H9 (cell line): ENCODE measurements at places on chromosomes 13 and 19. TPM values are rescaled to one million over a fixed set of nuclear protein-coding genes. Genes with fewer than 3 reads are reported as not detected.
A peak's percentile ranks its signal among the peaks of the same experiment; 100 is the strongest.

GRCh38 chr19:29771708-29772414 lies 39.9 kb upstream of the CCNE1 start:
- no peak overlapping the region for H3K27ac ChIP-seq
- peak; percentile 81 for DNase-seq
- no peaks in the 10 kb centered on the region for H3K36me3 ChIP-seq
- H3K4me1 ChIP-seq = no peaks in the 10 kb centered on the region
- no peak overlapping the region for H3K4me3 ChIP-seq
- no peaks in the 10 kb centered on the region for H3K27me3 ChIP-seq

Gene FFAR2
- not detected in 2 replicates for total RNA-seq

Gene NUMBL
- total RNA-seq = 32.6 and 34.5 TPM in 2 replicates

- H3K27ac ChIP-seq = no peak overlapping the region
- 0 out of 2 replicates have a peak, but pooled peaks cover 2% of the 10 kb centered on the region for H3K4me1 ChIP-seq
- DNase-seq = no peak
- H3K27me3 ChIP-seq = no peaks in the 10 kb centered on the region
Measured at GRCh38 chr13:94394723-94395122, 84.8 kb downstream of the DCT start.

DNA sequence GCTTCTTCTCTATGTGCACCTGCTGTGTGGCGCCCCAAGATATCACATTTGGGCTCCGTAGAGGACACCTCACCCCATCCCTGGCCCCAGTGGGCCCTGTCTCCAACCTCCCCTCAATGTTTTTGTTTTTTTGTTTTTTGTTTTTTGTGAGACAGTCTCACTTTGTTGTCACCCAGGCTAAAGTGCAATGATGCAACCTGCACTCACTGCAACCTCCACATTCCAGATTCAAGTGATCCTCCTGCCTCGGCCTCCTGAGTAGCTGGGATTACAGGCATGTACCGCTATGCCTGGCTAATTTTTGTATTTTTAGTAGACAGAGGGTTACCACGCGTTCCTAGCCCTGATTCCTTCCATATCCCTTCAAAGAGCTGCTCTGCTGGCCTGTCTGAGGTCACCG lies 26.9 kb upstream of the TUBGCP3 start:
- no peaks in the 10 kb centered on the region for H3K4me1 ChIP-seq
- no peaks in the 10 kb centered on the region for H3K27me3 ChIP-seq
- H3K4me3 ChIP-seq = no peak overlapping the region
- DNase-seq = no peak
- H3K27ac ChIP-seq = no peak overlapping the region

DNA sequence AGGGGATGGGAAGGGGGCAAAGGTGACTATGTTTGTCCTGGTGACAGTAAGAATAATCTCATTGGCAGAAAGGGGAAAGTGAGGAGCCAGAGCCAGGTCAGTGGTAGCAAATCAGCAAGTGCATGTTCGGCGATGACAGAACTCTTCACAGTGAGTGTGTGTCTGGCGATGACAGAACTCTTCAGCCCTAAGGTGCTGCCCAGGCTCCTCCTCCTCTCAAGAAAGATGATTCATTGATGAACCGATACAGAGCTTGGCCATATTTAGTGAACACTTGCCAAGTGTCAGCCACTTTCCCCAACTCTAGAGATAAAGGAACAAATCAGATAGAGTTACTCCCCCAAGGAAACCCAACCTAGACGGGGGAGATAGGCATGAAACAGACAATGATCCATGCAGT lies 199.3 kb upstream of the UBL3 start:
- peaks cover under 1% of the 10 kb centered on the region; the same call in 2 of the 3 replicates for H3K36me3 ChIP-seq
- peaks cover 10% of the 10 kb centered on the region for H3K4me1 ChIP-seq
- 0 out of 2 replicates have a peak, but pooled peaks cover 2% of the 10 kb centered on the region for H3K27me3 ChIP-seq
- H3K27ac ChIP-seq = no peak overlapping the region
- no peak overlapping the region for H3K4me3 ChIP-seq

- no peaks in the 10 kb centered on the region for H3K4me1 ChIP-seq
- no peak for DNase-seq
- H3K27me3 ChIP-seq = peaks cover 16% of the 10 kb centered on the region; the same call in 1 of the 2 replicates
Measured at GRCh38 chr19:7914099-7914498, 531 bp upstream of the TGFBR3L start.

Gene AP1M2
- total RNA-seq = 146 and 150 TPM in 2 replicates

DNA sequence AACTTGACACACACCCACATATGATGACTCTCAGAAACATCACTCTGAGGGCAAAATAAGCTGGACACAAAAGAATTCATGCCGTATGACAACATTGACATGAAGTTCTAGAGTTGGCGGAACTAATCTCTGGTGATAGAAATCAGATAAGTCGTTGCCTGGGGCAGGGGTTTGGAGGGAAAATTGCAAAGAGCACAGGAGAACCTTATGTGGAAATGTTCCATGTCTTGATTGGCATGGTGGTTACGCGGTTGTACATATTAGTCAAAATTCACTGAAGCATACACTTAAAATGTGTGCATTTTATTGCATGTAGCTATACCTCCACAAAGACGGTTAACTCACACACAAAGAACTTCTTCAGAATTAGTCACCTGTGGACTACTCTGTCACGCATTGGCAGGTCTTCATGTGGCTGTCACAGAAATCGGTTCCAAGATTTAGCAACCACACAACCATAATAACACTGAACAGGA lies 137.8 kb upstream of the GJB6 start:
- H3K27ac ChIP-seq = no peak overlapping the region
- peaks cover 2% of the 10 kb centered on the region; the same call in 1 of the 2 replicates for H3K4me1 ChIP-seq

DNA sequence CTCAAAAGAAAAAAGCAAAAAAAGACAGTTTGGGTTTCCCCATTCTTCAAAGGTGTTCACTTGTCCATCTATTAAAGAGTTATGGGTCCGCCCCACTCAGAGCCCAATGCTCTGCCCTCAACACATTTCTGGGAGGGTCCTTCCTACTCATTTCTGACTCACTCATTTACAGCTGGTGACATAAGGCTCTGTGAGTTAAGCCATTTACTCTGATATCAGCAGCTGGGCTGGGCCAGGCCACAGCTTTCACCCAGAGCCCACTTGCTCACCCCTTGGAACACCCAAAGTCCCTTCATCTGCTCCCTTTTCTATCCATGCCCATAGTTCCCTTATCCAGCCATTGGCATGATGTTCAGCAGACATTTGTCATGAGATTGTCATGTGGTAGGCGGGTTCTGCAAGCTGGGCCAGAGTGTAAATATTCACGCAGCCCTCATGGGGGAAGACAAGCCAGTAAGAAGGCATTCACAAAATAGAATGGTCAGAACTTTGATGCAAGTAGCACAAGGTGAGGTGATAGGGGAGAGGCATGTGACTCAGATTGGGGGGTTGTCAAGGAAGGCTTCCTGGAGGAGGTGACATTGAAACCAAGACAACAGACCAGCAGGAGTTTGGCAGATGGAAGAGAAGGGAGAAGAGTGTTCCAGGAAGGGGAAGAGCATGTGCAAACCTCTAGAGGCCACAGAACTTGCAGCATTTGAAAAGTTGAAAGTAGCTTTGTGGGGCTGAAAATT lies 5.9 kb downstream of the MAST1 start:
- H3K4me3 ChIP-seq = no peak overlapping the region
- no peak overlapping the region for H3K27ac ChIP-seq
- no peaks in the 10 kb centered on the region for H3K27me3 ChIP-seq
- H3K36me3 ChIP-seq = peaks cover 15% of the 10 kb centered on the region
- H3K4me1 ChIP-seq = 0 out of 2 replicates have a peak, but pooled peaks cover 2% of the 10 kb centered on the region
- DNase-seq = no peak

DNA sequence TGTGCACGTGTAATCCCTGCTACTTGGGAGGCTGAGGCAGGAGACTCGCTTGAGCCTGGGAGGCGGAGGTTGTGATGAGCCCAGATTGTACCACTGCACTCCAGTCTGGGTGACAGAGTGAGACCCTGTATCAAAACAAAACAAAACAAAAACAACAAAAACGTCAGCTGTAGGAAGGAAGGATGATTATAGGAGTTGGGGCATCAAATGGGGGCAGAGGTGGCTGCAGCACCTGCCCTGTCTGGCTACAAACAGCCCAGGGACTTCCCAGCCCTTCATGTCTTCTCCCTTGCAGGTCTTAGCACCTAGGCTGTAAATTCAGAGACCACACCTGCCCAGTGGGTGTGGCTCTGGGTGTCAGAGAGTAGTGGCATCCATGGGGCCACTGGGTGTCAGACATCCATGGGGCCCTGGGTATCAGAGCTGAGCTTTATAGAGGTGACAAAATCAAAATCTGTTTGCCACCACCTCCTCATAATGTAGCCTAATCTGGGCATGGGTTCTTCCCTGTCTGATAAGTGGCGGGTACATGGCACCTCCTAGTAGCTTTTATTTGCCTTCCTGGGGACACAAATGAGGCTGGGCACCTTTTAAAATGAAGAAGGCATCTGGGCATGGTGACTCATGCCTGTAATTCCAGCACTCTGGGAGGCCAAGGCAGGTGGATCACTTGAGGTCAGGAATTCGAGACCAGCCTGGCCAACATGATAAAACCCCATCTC lies 4.7 kb upstream of the B3GNT3 start:
- peaks cover 6% of the 10 kb centered on the region for H3K36me3 ChIP-seq
- H3K27ac ChIP-seq = no peak overlapping the region
- no peaks in the 10 kb centered on the region for H3K4me1 ChIP-seq
- no peak for DNase-seq
- no peaks in the 10 kb centered on the region; the same call in 1 of the 2 replicates for H3K27me3 ChIP-seq
- H3K4me3 ChIP-seq = no peak overlapping the region

DNA sequence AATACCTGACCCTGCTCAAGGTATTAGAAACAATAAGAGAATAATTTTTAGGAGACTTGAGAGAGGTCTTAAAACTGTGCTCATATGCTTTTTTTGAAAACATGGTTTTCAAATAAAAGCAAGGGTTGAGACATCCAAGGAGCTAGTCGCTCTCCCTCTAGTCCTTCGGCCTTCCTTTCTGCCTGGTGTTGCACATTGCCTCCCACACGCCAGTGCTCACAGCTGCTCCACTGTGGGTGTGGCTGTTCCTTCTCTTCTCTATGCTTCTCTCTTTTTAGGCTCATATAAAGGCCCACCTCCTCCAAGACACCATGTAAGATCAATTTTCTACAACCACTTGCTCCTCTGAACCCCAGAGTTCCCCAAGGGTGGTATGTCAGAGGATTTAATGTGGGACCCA lies 352.6 kb downstream of the ENOX1 start:
- no peak for DNase-seq
- H3K4me3 ChIP-seq = no peak overlapping the region
- H3K36me3 ChIP-seq = no peaks in the 10 kb centered on the region
- no peaks in the 10 kb centered on the region for H3K27me3 ChIP-seq
